ENCODE measurements at places on chromosomes 5 and 9.

DNA sequence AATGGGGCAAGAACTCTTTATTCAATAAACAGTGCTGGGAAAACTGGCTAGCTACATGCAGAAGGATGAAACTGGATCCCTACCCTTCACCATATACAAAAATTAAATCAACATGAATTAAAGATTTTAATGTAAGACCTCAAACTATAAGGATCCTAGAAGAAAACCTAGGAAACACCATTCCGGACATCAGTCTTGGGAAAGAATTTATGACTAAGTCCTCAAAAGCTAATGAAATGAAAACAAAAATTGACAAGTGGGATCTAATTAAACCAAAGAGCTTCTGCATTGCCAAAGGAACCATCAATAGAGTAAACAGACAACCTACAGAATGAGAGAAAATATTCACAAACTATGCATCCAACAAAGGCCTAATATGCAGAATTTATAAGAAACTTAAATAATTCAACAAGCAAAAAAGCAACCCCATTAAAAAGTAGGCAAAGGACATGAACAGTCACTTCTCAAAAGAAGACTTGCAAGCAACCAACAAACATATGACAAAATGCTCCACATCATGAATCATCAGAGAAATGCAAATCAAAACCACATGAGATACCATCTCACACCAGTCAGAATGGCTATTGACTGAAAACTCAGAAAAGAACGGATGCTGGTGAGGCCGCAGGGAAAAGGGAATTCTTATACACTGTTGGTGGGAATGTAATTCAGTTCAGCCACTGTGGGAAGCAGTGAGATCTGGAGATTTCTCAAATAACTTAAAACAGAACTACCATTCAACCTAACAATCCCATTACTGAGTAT, 104.3 kb upstream of the MAP3K1 start:
- DNase-seq: no peak

DNA sequence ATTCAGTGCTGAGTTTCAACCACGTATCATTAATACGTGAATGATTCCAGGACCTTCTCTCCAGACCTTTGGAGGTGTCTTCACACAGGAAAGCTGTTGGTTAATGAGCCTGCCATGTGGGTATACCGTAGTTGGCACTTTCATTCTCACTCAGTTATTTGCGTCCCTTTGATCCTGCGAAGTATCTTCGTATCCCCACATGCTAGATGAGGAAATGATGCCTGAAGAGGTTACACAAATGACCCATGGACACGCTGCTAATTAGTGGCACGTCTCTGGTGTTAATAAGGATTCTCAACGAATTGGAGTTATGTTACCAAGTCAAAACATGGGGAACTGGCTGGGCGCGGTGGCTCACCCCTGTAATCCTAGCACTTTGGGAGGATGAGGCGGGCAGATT, 65.7 kb upstream of the GNE start:
- no peak for DNase-seq

DNA sequence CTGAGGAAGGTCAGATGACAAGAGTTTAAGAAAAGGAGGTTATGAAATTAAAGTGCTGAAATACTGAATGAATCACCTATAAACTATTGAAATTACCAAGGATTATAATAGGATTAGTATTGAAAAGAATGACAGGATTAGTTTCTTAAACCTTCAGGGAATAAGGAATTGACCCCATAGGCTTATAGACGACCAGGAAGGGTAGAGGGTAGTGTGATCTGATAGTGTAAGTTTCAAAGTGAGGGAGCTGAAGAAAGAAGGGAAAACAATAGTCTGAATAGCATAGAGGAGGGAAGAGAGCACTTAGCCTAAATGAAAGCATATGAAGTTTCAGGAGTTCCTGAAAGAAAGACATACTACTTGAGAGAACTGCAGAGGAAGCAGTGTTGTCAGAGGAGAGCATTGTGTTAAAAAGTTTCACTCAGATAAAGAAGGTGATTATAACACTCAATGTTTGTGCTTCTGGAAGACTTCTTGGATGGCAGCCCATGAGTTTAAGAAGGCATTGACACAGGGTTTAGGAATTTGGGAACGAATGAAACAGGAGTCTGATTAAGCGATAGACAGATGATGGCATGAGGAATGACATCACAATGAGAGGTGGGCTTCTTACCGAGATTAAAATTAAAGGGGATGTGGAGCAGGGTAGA, 557.9 kb upstream of the GRAMD2B start:
- DNase-seq: no peak

DNA sequence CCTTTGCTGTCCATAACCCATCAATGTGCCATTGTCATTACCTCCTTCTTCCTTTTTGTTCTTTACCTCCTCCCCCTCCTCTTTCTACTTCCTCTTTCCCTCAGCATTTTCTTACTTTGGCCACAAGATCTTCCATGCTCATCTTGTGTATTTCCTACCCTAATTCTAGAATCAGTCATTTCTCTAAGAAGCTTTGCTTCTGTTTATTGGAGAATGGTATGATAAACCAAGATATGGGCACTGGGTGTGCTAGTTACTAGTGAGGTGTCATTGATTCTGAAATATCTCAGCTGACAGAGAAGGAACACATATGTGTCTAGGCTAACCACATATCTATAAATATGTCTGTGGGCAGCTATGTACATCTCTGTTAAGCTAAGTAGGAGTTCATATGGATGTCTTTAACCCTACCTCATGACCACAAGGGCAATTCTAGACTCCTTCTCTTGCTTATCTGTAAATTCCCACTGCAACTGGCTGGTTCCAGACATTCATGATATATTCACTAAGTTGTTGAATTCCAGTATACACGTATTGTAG, 2051.3 kb upstream of the CDH9 start:
- DNase-seq: no peak

- no peak for DNase-seq
Observed at GRCh38 chr5:74212336-74212735, 428.2 kb downstream of the ENC1 start.

GRCh38 chr5:41539454-41539853, 29.1 kb upstream of the PLCXD3 start:
- no peak for DNase-seq

- DNase-seq: no peak
Observed at GRCh38 chr5:61438298-61438970, 106.4 kb downstream of the ZSWIM6 start.

DNA sequence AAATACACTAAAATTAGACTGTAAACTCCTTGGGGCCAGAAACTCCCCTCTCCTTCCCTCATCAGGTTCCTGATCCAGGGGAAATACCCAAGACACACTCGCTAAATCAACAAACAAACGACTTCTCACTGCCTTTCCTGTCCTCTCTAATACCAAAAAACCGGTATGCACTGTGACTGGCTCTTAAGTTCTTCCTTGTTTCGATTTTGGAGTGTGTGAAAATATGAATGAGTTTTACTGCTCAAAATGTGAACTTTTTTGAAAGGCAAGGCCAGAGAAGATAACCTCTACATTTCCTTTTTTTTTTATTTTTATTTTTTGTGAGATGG, 81.1 kb upstream of the EPB41L4B start:
- no peak for DNase-seq

DNA sequence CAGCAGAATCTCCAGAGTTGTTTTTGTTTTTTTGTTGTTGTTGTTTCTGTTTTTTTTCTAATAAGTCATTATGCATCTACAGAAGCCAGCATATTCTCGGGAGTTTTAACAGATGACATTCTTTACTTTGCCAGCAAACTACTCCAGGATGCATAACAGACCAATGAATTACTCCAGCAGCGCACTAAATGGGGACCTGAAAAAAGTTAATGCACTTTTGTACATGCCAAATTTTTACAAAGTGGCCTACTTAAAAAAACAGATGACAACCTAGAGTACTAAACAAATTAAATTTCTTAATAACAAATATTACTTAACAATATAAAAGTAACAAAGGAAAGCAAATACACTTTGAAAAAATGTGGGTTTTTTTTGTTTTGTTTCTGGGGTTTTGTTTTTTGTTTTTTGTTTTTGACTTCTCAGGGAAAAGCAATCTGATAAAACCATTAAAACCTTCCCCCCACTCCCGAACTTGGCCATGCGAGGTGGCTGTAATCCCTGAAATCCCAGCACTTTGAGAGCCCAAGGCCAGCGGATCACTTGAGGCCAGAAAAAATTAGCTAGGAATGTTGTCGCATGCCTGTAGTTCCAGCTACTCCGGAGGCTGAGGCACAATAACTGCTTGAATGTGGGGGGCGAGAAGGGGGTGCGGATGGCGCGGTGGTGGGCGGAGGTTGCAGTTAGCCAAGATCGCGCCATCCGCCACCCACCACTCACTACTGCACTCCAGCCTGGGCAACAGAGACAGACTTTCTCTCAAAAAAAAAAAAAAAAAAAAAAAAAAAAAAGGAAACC, 352.4 kb downstream of the CETN3 start:
- no peak for DNase-seq

DNA sequence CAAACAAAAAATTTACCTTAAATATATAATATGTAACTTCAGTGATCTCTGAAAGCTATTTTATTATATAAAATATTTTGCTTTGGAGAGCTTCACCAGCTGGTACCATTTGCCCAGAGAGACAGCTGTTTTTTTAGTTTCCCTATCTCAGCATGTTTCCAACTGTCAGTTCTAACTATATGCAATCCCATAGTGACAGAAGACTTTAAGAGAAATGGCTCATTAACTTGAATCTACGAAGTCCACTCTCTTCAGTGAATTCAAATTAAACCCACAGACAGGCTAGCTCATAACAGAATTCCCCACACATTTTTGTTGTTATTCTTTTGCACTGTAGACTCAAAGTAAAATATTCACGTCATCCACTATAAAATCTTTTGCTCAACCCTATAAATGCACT, 251.8 kb upstream of the POU5F2 start:
- DNase-seq: no peak

GRCh38 chr9:10146517-10147331, 466.1 kb downstream of the PTPRD start:
- no peak for DNase-seq

DNA sequence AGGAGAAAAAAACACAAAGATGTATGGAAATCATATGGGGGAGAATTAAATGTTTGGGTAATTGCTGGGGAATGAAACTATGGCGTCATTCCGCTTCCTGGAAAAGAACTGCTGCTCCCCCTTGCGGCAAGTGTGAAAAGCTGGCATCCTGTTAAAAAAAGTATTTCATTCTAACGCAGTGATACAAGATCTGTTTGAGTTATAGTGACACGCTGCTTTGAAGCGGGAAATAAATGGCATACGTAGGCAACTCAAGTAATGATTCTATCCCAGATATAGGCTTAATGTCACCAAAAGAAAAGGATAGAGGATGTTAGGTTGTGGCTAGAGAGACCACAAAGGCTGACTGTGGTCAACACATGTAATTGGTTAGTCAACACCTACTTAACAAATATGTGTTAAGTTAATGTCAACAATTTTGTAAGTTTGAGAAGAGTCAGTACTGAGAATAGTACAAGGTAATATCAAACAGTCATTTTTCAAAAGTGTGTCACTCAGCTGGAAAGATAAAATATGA, 70.2 kb upstream of the ALDH1A1 start:
- DNase-seq: peak; percentile 12

- no peak for DNase-seq
Observed at GRCh38 chr5:68270399-68270975, 54.9 kb downstream of the PIK3R1 start.

Data from activated T-cell treated with anti-CD3 and anti-CD28 coated beads for 48 hours (primary cell).